ENCODE measurements at places on chromosomes 1 and 21.

DNA sequence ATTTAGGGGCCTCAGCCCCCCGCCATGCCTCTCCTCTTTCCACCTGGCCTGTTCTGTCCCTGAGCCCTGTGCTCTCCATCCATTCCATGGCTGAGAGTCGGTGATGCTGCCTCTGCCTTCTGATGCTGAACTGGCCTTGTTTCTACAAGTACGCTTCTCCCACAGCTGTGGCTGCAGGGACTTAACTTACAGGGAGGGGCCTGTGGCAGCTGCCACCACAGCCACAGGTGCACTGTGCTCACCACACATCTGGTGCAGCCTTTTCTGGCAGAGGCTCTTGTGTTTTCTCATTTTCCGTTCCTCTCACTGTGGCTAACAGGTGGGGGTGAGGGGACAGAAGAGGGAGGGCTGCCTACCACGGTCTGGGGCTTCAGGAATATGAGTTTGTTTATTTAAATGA is 4.2 kb downstream of the FMO1 start:
- no peak for DNase-seq

DNA sequence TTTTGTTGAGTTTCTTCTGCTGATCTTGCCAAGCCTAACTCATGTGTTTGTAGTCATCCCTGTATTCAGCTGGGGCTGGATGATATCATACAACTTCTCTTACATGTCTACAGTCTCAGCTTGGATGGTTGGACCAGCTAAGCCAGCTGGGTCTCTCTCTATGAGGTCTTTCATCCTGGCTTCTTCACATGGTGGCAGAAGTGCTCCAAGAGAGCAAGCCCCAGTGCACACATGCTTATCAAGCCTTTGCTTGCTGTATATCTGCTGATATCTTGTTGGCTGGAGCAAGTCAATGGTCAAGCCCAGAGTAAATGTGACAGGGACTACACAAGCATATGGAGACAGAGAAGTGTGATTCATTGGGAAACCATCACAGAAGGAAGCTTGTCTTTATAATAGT is 29.2 kb upstream of the SLC44A5 start:
- no peak for DNase-seq

DNA sequence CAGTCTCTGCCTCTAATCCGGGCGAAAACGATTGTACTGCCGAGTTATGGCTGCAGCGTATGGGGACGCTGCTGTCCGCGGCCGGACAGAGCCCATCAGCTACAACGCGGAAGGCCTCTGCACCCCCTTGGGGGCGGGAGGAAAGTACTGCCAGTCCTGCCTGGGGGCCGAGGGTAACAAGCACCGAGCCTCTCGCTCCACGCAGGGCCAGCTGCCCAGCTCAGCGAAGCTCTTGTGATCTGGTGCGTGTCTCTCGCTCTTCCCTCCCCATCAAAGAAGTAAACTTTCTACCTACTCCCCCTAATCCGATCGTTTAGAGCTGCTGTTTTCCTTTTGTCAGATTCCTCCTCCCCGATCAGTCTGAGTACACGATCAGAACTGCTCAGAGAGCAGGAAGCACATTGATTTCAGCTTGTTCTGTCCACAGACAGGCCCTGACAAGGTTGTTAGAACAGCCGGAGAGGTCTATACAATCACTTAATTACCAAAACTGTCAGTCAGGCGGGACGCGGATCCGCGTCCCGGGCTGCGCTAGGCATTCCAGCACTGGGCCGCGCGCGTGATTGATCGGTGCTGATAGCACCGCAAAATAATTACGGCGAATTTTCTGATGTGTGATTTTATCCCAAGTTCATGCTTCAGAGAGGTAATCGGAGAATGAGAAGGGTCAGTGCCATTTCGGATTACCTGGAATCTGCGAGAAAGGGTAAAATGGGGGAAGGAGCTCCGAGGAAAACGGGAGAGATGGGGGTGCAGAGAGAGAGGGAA is 8.7 kb upstream of the BARHL2 start:
- no peak for DNase-seq

DNA sequence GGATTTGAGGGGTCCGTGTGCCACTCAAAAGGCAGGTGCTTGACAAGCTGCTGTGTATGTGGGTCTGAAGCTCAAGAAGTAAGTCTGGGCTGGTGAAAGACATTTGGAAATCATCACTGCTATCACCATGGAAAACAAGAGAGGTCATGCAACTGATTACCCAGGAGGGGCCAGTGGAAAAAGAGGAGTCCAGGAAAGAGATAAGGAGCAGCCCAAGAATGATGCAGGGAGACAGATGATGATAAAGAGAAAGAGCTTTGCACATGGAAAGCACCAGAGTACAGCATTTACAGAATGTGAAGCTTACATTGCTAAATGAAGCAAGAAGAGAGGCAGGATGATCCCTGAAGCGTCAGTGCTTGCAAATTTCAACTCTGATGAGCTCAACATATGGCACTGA is 203.2 kb downstream of the SETD4 start:
- no peak for DNase-seq

DNA sequence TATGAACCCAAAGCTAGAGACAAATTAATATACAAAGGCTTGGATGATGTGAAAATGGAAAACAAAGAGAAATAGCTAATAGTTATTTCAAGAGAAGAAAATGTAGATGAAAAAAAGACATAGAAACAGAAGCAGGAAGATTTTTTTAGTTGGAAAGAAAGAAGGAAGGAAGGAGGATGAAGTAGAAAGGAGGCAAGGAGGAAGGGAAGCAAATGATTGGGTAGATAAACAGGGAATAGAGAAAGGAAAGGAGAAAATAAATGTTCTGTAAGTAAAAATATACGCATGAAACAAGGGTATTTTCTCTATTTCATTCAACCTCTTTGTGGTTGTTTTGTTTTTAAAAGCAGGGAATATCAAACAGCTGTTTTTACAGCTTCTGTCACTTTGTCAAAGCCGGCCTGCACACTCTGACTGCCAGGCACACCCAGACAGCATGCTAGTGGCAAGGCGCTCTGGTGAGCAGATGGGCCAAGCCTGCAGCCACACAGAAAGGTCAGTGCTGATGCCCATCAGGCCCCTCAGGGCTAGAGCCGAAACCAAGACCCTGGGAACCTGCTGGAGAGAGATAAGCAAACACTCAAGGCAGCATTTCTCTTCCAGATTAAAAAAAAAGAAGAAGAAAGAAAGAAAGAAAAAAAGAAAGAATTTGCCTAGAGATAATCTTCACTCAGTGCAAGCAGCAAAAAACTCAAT is 72.9 kb upstream of the CTTNBP2NL start:
- no peak for DNase-seq

- DNase-seq = no peak
Measured at GRCh38 chr1:57772580-57773195, 348.8 kb upstream of the DAB1 start.

DNA sequence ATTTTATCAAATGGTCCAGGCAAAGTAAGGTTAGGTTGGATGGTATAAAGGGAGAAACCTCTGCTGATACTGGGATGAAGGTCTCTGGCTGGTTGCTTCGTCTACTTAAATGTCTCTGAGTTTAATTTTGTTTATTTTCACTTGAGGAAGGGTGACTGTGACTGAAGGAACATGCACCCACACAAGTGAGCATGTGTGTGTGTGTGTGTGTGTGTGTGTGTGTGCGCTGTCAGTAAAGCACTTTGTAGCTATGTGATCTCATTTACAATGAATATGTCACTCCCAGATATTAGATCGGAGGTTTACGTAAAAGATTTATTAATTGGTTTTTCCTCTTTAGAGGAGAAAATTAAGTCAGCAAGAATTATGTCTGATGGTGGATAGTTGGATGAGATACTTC is 4.4 kb downstream of the FOXD2 start:
- no peak for DNase-seq

DNA sequence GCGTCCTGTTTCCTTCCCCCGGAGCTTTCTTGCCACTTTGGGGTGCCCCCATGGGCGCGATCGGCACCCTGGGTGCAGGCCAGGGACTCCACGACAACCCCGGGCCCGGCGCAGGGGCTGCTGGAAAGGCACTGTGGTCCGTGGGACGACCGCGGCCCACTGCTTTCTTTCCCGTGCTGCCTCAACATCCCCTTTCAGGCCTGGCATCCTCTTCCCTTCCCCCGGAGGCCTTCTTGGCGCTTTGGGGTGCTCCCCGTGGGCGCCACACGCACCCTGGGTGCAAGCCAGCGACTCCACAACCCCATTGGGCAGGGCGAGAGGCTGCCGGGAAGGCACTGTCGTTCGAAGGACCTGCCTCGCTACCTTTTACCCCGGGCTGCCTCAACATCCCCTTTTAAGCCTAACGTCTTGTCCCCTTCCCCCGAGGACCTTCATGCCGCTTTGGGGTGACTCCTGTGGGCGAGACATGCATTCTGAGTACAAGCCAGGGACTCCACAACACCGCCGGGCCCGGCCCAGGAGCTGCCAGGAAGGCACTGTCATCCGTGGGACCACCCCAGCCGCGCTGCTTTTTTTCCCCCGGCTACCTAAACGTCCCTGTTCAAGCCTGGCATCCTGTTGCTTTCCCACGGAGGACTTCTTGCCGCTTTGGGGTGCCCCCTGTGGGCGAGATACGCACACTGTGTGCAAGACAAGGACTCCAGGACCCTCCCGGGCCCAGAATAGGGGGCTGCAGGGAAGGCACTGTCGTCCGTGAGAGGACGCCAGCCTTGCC is 137.8 kb downstream of the LIPI start:
- DNase-seq = no peak

DNA sequence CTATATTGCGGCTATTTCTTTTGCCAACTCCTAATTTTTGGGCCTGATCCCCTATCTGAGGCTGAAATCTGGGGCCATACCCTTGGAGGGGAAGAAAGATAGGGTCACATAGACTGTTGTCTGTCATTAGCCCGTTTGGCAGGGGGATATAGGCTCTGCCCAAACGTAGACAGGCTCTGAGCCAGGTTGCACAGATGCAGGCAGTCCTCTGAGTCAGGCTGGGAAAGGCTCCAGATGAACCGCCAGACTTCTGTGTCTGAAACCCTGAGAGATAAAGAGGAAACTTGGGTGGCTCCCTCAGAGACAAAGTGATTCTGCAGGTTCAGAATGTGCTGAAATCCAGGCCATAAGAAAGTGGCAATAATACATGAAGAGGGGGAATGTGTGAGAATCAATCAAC is 4.0 kb upstream of the CAP1 start:
- DNase-seq = no peak

- no peak for DNase-seq
Measured at GRCh38 chr1:66438062-66438461, 95.9 kb upstream of the SGIP1 start.

- DNase-seq = no peak
Measured at GRCh38 chr1:35660581-35661473, 19.5 kb upstream of the PSMB2 start.

DNA sequence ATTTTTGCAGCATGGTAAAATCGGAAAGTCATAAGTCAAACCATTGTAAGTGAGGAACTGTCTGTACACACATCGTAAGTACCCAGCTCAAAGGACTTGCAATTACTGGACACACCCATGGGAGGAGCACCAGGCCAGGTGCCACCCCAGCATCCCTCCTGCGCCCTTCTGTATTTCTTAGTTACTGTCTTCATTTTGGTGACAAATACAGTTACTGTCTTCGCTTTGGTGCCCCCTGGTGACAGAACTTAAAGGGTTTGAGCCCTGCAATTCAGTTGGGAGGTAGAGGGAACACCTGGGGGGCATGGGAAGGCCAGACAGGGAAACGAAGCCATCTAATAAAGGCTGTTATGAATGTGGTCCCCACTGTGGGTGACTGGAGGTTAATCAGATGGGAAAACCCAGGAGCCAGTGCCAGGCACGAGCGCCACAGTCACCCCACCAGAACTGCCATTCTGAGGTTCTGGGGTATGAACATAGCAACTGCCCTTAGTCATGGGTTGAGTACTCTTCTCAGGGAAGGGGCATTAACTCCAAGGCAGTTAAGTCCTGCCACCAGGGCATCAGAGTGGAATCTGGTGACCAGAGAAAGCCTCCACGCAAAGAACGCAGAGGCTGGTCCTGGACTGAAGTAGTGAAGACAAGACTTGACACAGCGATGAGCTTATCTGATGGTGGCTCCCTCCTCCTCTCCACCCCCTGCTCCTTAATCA is 612.9 kb downstream of the PTPRU start:
- peak; percentile 7 for DNase-seq

GRCh38 chr1:202561726-202562443 is 148.4 kb downstream of the SYT2 start:
- DNase-seq = no peak

DNA sequence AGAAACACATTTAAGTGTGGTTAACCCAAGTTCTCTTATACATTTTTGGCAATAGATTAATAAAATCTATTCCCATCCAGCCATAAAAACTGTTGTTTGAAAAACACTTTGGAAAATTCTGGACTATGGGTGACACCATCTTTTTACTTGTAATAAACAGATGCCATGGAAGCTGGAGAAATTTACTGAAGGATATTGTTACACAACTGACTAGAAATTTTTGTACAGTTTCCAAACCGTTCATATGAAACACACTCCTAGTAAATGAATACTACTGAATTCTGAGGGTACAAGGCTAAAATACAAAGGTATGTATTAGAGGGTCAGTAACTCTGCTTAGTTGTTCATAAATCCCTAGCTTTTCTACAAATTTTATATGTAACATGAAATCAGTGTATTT is 48.7 kb downstream of the TRIM33 start:
- DNase-seq = no peak

DNA sequence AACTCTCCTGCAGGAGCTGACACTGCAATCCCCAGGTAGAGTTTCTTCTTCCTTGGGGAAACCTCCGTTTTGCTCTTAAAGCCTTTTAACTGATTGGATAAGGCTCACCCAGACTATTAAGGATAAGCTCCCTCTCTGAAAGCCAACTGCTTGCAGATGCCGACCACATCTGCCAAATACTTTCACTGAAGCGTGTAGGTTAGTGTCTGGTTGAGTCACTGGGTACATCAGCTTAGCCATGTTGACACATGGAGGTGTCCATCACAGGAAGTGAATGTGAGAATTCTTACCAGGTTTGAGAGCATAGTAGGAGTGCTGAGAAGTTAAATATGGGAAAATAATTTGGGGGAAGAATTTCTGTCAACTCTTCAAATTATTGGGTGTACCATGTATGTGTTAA is 202.0 kb downstream of the AJAP1 start:
- no peak for DNase-seq

- DNase-seq = no peak
Measured at GRCh38 chr1:99069146-99069545, 64.5 kb upstream of the PLPPR5 start.

GRCh38 chr1:20614131-20614579 is 19.1 kb upstream of the PINK1 start:
- DNase-seq = no peak

GRCh38 chr1:245232931-245233330 is 78.1 kb downstream of the KIF26B start:
- no peak for DNase-seq

DNA sequence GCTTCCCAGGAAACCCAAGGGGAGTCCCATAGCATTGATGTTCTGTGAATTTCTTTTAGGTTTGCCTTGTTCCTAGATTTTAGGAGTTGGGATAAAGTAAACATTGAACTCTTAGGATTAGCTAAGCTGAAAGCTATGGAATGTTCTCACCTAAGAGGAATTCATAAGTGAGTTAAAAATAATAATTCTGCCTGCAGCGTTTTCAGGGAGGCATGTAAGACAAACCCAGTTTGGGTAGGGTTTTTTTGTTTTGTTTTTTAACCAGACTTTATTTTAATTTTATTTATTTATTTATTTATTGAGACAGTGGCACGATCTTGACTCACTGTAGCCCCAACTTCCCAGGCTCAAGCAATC is 28.9 kb upstream of the CD101 start:
- no peak for DNase-seq

- peak; percentile 49 for DNase-seq
Measured at GRCh38 chr1:160664573-160665051, 17.8 kb upstream of the SLAMF1 start.

GRCh38 chr1:53172426-53173128 is 24.0 kb upstream of the CPT2 start:
- no peak for DNase-seq
